Peyer's patch (tissue), 4 donors: ENCODE measurements at places on chromosomes 3 and 15. TPM values are rescaled to one million over a fixed set of nuclear protein-coding genes. Genes with fewer than 3 reads are reported as not detected.

- no peak overlapping the region for H3K4me3 ChIP-seq
- no peak for DNase-seq
- no peaks in the 10 kb centered on the region for H3K36me3 ChIP-seq
- H3K27me3 ChIP-seq, result no peaks in the 10 kb centered on the region
- peaks cover 7% of the 10 kb centered on the region for H3K4me1 ChIP-seq
- no peak overlapping the region for H3K27ac ChIP-seq
Measured at GRCh38 chr3:150222691-150223489, 185.2 kb upstream of the TSC22D2 start.

- H3K36me3 ChIP-seq, result no peaks in the 10 kb centered on the region
- no peaks in the 10 kb centered on the region for H3K4me1 ChIP-seq
- peak; percentile 63 for DNase-seq
- H3K4me3 ChIP-seq, result no peak overlapping the region
Measured at GRCh38 chr3:195556390-195556789, 13.3 kb upstream of the PPP1R2 start.

DNA sequence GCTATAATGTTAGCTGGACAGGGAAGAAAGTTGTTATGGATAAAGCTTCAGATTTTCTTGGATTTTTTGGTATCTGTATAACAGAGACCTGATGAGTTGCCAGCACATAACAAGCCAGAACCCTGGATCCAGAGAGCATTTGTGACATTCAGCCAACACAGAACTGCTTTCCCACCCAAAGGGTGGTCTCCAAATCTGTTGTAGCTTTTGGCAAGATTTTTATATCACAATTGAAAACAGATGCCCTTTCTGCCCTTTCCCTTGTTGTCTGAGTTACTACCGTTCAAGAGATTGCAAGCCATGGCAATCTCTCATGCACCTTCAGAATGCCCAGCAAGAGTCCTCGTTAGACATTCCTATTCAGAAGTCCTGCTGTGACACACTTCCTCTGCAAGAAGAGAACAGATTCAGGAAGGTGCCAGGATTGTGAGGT lies 107.6 kb upstream of the FGF7 start:
- no peak for DNase-seq
- H3K27ac ChIP-seq, result no peak overlapping the region
- no peak overlapping the region for H3K4me3 ChIP-seq
- no peaks in the 10 kb centered on the region for H3K27me3 ChIP-seq

Gene SNX33
- 35.5 TPM for total RNA-seq

GRCh38 chr15:86403914-86404583 lies 324.4 kb downstream of the AGBL1 start:
- H3K27me3 ChIP-seq, result no peaks in the 10 kb centered on the region
- no peaks in the 10 kb centered on the region for H3K4me1 ChIP-seq
- no peak overlapping the region for H3K4me3 ChIP-seq
- no peak overlapping the region for H3K27ac ChIP-seq
- H3K36me3 ChIP-seq, result no peaks in the 10 kb centered on the region

GRCh38 chr3:68931406-68932149 lies 769 bp downstream of the TAFA4 start:
- H3K4me1 ChIP-seq, result no peaks in the 10 kb centered on the region
- DNase-seq, result no peak
- no peaks in the 10 kb centered on the region for H3K36me3 ChIP-seq
- H3K27ac ChIP-seq, result no peak overlapping the region

Gene ITGA11
- 24.8 TPM for total RNA-seq
